ENCODE measurements at places on chromosomes 6 and 20.

GRCh38 chr6:16487996-16488674 lies 249.7 kb downstream of the GMPR start:
- no peak for DNase-seq

DNA sequence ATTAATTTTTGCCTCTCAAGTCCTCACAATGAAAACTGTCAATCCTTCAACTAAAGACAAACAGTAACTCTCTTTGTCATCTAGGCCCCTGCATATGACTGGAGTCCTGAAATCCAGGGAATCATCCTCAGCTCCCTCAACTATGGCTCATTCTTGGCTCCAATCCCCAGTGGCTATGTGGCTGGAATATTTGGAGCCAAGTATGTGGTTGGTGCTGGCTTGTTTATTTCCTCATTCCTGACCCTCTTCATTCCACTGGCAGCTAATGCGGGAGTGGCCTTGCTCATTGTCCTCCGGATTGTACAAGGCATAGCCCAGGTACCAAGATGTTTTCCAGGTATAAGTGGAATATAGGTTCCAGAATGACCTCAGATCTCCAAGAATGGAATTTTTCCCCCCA lies 15.4 kb downstream of the SLC17A4 start:
- DNase-seq: no peak

DNA sequence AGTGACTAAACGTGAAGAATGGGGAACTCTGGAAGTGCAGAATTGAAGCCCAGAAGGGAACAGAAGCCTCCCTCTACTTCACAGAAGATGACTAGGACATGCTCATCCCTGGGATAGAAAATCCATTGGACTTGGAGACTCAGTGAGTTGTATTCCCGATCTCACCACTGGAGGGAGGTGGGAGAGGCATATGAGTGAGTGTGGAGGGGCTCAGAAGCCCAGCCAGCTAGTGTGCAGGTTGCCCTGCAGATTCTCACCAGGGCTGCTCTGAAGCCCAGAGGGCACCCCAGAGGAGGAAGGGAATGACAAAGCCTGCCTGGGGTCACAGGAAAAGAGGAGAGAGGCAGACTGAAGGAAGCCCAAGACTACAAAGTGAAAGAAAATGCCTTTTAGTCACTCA lies 42.1 kb upstream of the HLA-E start:
- no peak for DNase-seq

- DNase-seq: no peak
Measured at GRCh38 chr6:38495518-38495917, 144.2 kb downstream of the BTBD9 start.

- no peak for DNase-seq
Measured at GRCh38 chr6:11206576-11206975, 25.9 kb downstream of the NEDD9 start.

GRCh38 chr6:123518441-123519188 lies 118.1 kb downstream of the TRDN start:
- DNase-seq: no peak

GRCh38 chr20:11766961-11767360 lies 150.7 kb upstream of the BTBD3 start:
- DNase-seq: no peak

- DNase-seq: no peak
Measured at GRCh38 chr6:70041411-70041810, 175.1 kb downstream of the COL19A1 start.

GRCh38 chr6:38171997-38172738 lies 352.6 kb downstream of the ZFAND3 start:
- no peak for DNase-seq

- no peak for DNase-seq
Measured at GRCh38 chr6:105034470-105034869, 77.6 kb downstream of the LIN28B start.

GRCh38 chr6:87093651-87094050 lies 1.3 kb downstream of the CGA start:
- no peak for DNase-seq

- no peak for DNase-seq
Measured at GRCh38 chr20:5065879-5066383, 53.8 kb downstream of the PCNA start.
